ENCODE measurements at places on chromosomes 12 and 14.

- DNase-seq = no peak
Observed at GRCh38 chr12:131135786-131136538, 182.3 kb downstream of the ADGRD1 start.

- DNase-seq = no peak
Observed at GRCh38 chr12:108918206-108918605, 38.3 kb downstream of the DAO start.

DNA sequence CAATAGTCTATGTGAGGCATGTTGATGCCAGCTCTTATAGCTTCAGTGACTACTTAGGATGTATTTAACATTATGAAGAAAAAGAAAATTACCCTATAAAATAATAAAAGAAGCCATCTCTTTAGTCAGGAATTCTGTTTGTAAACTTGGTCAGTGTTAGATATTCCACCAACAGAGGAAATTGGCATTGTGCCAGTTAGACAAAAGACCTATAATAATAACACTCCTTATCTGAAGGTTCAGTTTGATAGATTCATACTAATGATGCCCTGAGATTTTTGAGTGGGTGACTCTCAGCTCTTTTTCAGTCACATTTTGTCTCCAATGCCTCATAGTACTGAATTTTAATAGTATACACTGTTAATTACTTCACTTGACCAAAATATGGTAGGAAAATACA, 6.6 kb downstream of the SYT10 start:
- DNase-seq = no peak

GRCh38 chr12:58882826-58883225, 37.5 kb downstream of the LRIG3 start:
- DNase-seq = peak; percentile 80

DNA sequence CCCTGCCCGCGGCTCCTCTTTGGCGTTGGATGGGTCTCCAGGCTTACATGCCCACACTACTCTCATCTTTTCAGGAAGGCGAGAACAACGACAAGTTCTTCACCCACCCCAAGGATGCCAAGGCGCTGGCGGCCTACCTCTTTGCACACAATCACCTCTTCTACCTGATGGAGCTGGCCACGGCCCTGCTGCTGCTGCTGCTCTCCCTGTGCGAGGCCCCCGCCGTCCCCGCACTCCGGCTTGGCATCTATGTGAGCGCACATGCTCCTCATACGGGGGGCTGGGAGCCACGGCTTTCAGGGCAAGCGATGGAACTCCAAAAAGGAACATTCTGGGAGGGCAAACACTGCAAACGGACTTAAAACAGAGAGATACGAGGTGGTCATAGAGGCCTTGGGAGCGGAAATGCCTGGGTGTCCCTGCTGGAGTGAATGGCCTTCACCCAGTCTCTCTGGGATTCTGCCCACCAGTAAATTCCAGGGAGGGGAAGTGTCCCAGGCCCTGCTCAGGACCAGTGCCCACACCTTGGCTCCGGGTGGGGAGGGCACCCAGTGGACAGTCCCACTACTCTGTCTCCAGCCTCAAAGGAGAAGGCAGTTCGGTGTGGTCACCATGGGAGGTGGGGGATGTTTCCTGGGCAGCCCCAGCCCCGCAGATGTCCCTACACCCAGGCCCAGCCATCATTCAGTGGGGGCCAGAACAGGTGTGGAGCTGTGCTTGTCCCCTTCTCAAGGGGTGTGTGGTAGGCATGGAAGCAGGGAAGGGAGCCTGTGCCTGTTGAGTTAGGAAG, 45.0 kb downstream of the TPCN1 start:
- DNase-seq = no peak

- no peak for DNase-seq
Observed at GRCh38 chr12:39006286-39006685, 100.9 kb upstream of the CPNE8 start.

Measured in spinal cord (tissue), 10 donors.